ENCODE measurements at places on chromosomes 1 and 21.
A peak's percentile ranks its signal among the peaks of the same experiment; 100 is the strongest.

DNA sequence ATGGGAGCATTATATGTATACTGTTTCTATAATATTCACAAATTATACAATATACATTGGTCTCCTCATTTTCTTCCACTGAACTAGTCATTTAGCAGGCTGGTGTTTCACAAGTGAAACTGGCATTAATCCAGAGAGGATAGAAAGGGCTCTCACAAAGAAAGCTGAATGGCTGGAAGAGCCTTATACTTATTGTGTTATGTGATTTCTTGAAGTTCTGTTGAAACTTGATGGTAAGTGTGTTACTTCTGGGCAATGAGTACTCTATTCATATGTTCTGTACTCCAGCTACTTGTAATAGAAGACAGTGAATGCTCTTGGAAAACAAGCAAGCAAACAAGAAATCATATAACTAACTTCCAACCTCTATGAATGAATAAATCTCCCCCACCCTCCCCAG is 14.9 kb downstream of the STX12 start:
- DNase-seq = no peak

DNA sequence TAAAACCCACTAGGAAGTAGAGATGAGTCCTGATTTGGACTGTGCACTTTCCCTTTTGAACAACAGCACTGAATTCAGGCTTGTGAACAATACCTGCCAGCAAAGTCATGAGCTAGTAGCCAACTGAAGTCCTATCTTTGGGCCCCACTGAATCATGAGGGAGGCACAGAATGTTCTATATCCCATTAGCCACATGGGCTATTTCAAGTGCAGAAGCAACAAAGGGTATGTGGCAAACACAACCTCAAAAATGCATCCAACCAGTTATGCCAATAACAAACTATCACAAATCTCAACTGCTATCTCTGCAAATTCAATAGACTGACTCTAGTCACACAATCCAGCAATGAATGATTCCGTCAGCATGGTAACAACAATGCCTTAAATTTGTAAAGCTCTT is 276.0 kb downstream of the MRPL39 start:
- no peak for DNase-seq

GRCh38 chr1:200638073-200638472 is 17.5 kb upstream of the KIF14 start:
- DNase-seq = no peak

- peak; percentile 57 for DNase-seq
Measured at GRCh38 chr1:92483610-92484471, 2.9 kb downstream of the GFI1 start.

DNA sequence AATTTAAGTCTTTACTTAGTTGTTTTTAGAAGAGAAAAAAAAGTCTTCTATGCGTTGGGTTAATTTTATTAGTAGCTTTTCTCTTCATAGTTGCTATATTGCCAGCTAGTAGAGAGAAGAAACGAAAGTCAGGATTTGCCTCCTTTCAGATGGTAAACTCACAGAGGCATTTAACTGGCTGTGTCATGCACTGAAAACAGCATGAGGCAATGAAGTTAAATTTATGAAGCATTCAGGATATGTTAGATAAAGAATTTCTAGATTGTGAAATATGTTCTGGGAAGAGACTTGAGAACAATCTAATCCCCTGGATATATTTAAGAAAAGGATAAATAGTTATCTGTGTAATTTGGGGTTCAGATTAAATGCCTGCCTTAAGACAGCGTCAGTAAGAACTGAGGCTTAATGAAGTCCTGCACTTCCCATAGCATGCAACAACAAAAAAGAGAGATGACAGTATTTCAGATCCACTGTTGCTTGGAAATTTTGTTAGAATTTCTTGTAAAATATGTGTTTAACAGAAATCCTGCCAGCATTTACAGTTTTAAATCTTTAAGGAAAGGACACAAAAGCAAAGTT is 1.7 kb downstream of the ANGPTL1 start:
- no peak for DNase-seq

DNA sequence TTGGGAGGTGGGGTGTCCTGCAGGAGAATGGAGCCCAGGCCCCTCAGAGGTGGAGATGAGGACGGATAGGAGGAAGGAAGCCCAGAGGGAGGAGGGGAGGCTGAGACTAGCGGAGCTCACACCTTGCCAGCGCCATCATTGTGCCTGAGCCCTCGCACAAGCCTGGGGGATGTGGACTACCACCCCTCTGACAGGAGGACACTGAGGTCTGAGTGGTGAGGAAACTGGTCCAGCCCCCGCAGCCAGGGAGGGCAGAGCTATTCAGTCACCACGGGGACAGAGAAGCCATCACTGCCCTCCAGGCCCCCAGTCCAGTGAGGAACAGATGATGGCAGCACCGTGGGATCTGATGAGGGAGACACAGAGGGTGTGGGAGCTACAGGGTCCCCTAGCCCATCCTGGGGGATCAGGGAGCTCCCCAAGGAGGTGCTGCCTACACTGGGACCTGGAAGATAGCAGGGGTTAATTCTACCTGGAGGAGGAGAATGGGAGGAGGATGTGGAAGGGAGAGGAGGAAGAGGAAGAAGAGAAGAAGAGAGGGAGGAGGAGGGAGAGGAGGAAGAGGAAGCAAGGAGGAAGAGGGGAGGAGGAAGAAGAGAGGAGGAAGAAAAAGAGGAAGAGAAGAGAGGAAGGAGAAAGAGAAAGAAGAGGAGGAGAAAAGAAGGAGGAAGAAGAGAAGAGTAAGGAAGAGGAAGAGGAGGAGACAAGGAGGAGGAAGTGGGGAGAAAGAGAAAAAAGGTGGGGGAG is 31.0 kb downstream of the MATN1 start:
- DNase-seq = no peak

DNA sequence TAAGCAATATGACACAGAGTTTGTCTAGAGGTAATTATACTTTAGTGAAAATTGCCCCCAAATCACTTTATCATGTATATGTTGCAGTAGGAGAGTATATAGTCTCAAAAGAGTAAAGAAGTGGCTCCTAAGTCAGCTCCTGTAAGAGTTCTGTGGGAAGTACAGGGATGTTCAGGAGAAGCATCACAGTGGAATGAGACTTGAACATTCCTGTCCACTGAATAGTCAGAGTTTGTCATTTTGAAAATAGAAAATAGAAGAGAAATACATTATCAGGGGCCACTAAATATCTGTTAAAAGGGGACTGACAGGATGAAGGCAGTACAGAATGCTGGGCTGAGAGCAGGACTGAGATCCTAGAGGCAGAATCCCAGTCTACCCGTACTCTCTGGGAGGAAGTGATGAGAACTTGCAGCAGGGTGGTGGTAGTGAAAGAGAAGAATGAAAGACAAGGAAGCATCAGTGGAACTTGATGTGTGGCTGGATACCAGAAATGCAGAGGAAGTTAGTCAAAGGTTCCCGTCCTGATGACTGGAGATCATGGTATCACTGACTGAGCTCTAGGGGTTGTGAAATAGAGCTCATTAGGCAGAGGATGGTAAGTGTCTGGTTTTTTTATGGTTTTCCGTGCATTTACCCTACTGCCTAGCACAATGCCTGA is 153.4 kb downstream of the FMN2 start:
- no peak for DNase-seq

DNA sequence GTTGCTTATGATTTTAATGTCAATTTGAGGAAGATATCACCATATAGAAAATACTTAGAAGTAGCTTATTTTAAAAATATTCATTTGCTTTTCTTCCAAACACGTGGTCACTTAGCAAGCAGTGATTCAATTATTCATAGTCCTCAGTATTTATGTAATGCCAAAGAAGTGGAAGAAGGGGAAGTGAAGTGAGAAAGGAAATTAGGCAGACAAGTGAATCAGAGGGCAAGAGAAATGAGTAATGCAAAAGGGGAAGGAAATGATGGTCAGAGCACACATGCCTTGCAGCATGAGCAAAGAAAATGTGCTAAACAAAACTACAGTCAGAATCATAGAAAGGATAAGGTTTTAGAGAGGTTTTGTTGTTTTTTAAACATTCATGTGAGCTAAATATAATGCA is 31.8 kb downstream of the SDCCAG8 start:
- no peak for DNase-seq
